Activated CD4-positive, CD25-positive, alpha-beta regulatory T cell treated with anti-CD3 and anti-CD28 coated beads, Interleukin-2, amount 50 U/mL, for 72 hours (primary cell): ENCODE measurements at places on chromosomes 4 and X.

GRCh38 chrX:71976753-71977152, 66.1 kb downstream of the NHSL2 start:
- no peak for DNase-seq

DNA sequence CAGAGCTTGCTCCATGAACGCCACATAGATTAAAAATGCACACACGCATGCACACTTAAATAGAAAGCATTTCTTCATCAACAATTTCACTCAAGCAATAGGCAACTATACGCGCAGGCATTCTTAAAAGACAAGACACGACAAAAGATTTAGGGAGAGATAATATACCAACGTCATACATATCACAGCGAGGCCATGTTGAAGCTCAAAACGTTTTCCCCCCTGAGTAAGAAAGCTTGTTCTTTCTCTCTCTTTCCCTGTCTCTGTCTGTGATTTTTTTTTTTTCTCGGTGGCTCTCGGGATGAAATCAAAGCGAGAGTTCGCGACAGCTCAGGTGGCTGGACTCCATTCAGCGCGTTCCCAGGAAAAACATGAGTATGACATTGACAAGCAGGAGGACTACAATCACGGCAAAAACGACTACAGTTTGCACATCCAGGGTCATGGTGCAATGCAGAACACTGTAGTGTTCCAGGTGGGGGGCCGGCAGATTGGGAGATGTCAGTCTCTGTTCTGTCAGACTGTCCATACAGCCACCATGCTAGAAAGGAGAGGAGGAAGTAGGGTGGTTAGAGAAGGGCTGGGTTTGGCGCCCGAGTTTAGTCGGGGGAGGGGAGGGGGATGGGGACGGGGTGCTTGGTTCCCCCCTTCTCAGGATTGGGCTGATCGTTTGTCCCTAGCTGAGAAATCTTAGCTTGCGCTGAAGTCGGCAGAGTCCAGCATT, 30.7 kb downstream of the ARHGEF9 start:
- peak; percentile 32 for DNase-seq

GRCh38 chrX:129522184-129523078, 859 bp downstream of the SMARCA1 start:
- no peak for DNase-seq

- DNase-seq = no peak
Observed at GRCh38 chr4:73281396-73281795, 22.8 kb upstream of the ANKRD17 start.

GRCh38 chrX:149851864-149852263, 29.1 kb upstream of the MAGEA8 start:
- no peak for DNase-seq

DNA sequence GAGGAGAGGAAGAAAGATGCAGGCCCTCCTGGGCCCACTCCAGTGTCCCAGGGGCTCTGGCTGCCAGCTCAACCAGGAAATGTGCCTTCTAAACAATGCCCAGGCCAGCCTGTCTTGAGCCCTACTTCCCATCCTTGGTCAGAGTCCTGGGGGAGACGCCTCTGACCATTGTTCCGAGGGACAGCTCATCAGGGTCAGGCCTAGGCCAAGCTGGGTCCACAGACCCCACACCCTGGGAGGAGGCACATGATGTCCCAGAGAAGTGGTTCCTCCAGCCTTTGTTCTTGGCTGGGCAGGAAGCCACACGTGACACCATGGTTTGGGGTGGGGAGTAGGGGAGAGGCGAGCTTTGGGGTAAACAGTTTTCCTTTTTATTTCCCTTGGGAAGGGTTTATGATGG, 102.5 kb downstream of the EFNB1 start:
- DNase-seq = no peak

GRCh38 chr4:52711834-52712250, 39.4 kb downstream of the ERVMER34-1 start:
- no peak for DNase-seq

- no peak for DNase-seq
Observed at GRCh38 chr4:100945789-100946188, 401.5 kb downstream of the PPP3CA start.

DNA sequence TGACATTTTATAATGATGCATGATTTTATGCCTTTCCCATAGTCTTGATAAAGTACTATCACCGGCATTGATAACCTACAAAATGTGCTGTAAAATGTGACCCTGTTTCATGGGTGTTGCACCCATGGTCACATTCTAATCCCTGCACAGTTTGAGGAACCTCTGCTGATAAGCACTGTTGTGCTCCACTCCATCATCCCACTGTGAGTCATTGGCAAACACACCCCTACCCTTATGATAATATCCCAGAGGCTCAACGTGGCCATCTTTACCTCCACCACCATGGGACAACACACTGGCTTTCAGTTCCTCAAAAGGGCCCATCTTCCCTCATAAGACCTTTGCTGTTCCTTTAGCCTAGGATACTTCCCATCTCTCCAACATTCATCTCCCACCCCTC, 32.0 kb upstream of the SGMS2 start:
- DNase-seq = no peak

DNA sequence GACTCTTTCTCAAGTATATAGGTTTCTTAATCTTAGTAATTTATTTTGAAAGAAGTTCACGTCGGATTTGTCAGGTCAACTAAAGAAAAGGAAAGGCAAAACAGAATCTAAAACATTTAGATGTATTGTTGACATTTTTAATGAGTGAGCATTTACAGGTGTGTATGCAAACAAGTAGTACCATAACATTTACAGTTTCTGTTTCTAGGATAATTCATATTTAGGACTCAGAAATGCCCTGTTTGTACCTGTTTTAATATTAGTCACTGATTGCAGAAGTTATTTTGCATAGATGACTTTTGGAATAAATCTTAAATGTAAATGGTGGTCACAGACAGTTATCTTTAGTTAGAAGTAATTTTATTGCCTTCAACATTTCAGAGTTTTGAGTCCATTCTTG, 151.3 kb upstream of the NUDT6 start:
- DNase-seq = no peak

GRCh38 chrX:85024562-85024961, 20.9 kb downstream of the APOOL start:
- DNase-seq = no peak

DNA sequence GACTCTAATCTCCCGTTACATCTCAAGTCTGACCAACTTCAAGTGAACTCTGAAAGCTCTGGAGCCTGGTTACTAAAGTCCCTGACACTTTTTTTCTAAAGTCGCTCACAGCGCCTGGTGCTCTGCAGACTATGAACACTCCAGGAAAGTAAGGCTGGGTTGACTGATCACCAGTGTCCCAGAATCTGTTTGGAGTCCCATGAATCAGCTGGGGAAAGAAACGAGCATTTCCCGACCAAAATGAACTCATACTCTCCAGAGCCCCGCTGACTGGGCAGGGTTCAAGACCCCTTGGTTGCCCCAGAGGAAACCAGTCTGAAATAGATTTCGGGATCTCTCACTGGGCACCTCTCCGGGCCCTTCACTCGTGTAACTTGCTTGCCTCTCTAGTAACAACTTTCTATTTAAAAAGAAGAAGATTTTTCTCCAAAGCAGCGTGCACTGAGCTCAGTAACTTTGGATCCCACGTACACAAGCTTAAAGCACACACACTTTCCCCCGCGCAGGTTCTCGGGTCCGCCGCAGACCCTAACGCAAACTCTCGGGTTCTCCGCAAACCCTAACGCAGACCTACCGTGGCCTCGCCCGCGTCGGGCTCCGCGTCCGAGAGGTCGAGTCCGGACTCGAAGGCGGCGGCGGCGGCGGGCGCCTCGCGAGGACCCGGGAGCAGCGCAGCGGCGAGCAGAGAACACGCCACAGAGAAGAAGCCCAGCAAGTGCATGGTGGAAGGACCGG, 964 bp downstream of the VEGFC start:
- no peak for DNase-seq

GRCh38 chrX:6674734-6675133, 139.8 kb upstream of the VCX3A start:
- no peak for DNase-seq

- DNase-seq = no peak
Observed at GRCh38 chrX:110241816-110242215, 76.1 kb downstream of the AMMECR1 start.

DNA sequence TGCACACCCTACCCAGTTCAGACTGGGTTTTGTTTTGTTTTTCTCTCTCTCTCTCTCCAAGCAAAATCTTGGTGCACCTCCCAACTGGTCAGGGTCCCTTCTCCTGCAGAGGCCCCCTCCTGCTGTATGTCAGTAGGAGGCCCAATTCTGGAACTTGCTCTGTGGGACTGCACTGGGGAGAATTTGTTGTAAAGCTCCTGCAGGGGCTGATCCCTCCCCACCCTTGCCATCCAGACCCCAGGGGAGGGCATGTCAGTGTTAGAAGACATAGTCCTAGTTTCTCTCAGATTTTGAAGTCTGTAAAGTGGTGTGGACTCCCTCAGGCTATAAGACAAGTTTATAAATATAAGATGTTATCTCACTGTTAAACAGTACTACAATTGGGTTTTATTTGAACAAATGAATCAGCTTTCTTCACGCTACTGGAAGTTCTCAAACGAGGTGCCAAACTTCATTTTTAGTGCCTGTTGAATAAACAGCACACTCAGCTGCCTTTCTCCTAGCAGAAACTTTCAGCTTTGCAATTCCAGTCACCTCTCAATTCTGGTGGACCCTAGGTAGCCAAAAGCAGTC, 88.6 kb upstream of the FRMPD3 start:
- no peak for DNase-seq

DNA sequence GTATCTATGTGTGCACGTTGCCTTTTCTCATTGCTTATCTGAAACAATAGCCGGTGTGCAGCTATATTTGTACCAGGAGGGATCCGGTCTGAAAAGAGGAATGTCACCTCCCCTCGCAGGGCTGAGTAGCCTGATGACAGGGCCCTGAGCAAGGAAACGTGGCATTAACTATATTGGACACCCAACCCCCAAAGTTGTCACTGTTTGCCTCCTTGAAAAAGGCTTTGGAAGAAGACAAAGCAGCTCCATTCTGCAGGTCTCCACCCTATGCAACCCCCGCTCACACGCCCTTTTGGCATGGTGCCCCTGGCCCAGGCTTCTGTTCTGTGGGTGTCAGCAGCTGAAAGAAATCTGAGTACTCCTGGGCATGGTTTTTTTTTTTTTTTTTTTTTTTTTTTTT, 8.2 kb downstream of the PRRG3 start:
- DNase-seq = no peak

- DNase-seq = no peak
Observed at GRCh38 chr4:32147446-32148085, 1427.4 kb downstream of the PCDH7 start.

DNA sequence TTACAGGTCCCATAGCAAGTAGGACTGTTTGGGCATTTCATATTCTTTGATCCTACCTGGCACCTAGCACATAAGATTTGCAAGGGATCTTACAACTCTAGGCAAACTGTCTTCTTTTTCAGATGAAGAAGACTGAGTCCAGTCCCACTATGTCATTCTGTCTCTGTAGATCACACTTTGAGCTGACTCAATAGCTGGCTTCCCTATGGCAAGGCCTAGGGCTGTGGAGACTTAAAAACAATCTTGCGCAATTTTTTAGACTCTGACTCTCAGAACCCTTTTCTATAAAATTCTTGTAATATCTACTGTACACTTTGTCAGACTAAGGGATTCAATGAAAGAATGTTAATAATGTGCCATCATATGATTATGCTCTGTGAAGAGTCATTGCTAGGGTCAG, 26.7 kb downstream of the OTC start:
- no peak for DNase-seq

- DNase-seq = no peak
Observed at GRCh38 chr4:30922625-30923024, 202.5 kb downstream of the PCDH7 start.

DNA sequence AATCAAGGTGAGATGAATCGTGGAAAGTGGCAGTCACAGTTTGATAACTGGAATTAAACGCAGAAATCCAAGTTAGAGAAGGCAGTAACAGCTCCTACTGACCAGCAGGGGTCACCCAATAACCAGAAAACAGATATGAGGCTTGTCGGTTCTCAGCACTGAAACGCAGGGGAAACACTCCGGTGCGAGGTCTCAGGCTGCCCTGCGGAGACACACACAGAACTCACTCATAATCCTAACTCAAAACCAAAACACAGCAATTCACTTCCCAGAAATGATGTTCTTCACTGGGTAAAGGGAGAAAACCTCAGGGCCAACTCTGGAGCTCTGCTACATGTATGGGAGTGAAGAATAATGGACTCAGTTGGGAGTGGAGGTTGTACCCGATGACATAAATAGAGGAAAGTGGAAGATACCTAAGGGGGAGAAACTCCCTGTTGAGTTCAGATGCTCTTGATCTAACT, 384.4 kb downstream of the RAPGEF2 start:
- DNase-seq = no peak

DNA sequence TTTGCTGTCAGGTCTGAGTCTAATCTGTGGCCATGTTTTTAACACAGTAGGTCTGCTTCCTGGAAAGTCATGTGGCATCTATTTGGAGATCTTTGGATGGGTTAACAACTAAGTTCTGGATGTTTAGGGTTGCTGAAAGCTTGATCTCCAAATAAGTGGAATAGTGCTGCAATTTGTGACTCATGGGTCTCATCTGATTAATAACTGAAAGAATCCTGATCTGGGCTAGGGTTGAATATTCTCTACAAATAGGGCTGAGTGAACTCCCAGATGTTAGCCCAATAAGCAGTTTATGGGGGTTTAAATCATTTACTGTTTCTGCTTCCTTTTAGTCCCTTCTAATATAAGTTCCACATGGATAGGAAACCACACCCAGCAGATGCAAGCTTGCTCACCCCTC, 23.1 kb downstream of the CT47C1 start:
- DNase-seq = no peak

- DNase-seq = no peak
Observed at GRCh38 chr4:130080872-130081451, 985.0 kb downstream of the C4orf33 start.

GRCh38 chr4:123701131-123701575, 304.6 kb downstream of the SPRY1 start:
- no peak for DNase-seq

- DNase-seq = no peak
Observed at GRCh38 chrX:8179656-8180055, 8.6 kb upstream of the VCX2 start.

- no peak for DNase-seq
Observed at GRCh38 chr4:81594490-81595159, 122.9 kb upstream of the RASGEF1B start.

GRCh38 chrX:136584545-136584944, 52.5 kb downstream of the VGLL1 start:
- no peak for DNase-seq

DNA sequence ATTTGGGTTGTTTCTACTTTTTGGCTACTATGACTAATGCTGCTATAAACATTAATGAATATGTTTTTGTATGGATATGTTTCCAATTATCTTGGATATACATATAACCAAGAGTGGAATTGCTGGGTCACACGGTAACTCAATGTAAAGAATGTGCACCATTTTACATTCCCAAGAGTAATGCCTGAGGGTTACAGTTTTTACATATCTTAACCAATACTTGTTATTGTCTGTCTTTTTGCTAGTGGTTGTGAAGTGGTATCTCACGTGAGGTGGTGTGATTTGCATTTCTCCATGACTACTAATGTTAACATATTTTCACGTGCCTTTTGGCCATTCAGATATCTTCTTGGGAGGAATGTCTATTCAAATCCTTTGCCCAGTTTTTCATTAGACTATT, 200.3 kb upstream of the MAB21L2 start:
- no peak for DNase-seq
